ENCODE measurements at places on chromosomes 1 and 21.

DNA sequence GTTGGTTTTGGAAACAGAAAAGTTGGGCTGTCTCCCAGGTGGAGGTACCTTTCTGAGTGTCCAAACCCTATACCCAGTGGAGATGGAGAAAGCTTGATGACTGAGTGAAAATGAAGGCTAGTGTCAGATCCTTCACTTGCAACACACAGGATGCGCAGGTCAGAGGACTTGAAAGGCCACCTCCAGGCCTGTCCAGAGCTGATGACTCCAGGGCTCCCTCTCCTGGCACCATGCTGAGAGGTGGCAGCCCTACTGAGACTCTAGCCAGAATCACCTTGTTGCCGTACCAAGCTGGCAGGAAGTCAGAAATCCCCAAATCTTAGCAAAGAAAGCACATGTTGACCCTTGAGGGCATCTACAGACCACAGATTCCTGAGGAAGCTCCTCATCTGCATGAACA, 16.4 kb downstream of the KNCN start:
- peaks cover 36% of the 10 kb centered on the region for H3K27me3 ChIP-seq
- no peak overlapping the region for H3K4me3 ChIP-seq
- H3K27ac ChIP-seq = no peak overlapping the region
- H3K36me3 ChIP-seq = no peaks in the 10 kb centered on the region

GRCh38 chr1:11062965-11063401, 3.2 kb upstream of the SRM start:
- DNase-seq = no peak
- H3K4me3 ChIP-seq = no peak overlapping the region
- H3K27me3 ChIP-seq = no peaks in the 10 kb centered on the region
- no peaks in the 10 kb centered on the region for H3K36me3 ChIP-seq

DNA sequence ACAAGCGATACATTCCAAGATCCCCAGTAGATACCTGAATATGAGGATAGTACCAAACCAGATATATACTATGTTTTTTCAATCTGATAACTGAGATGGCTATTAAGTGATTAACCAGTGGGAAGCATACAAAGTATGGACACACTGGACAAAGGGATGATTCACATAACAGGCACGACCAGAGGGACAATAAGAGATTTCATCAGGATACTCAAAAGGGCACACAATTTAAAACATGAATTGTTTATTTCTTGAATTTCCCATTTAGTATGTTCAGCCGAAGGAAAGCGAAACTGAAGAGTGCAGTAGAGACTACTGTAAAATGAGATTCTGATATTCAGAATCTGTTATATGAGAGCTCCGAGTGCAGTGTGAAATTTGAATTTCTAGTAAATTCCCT, 10.6 kb downstream of the ZZZ3 start:
- H3K4me3 ChIP-seq = no peak overlapping the region
- H3K27me3 ChIP-seq = no peaks in the 10 kb centered on the region
- H3K36me3 ChIP-seq = no peaks in the 10 kb centered on the region

- no peak overlapping the region for H3K4me3 ChIP-seq
- no peak for DNase-seq
- H3K27ac ChIP-seq = no peak overlapping the region
- H3K36me3 ChIP-seq = no peaks in the 10 kb centered on the region
- H3K27me3 ChIP-seq = no peaks in the 10 kb centered on the region
- peaks cover 15% of the 10 kb centered on the region for H3K4me1 ChIP-seq
These were observed 67.5 kb upstream of the CD34 start for GRCh38 chr1:207978441-207978840.

- H3K4me1 ChIP-seq = peaks cover 16% of the 10 kb centered on the region
- no peak overlapping the region for H3K4me3 ChIP-seq
- H3K36me3 ChIP-seq = no peaks in the 10 kb centered on the region
- peaks cover 15% of the 10 kb centered on the region for H3K27me3 ChIP-seq
- H3K27ac ChIP-seq = no peak overlapping the region
- DNase-seq = peak; percentile 29
These were observed 30.3 kb upstream of the PLA2G2C start for GRCh38 chr1:20216574-20216973.

- H3K27ac ChIP-seq = no peak overlapping the region
- H3K27me3 ChIP-seq = no peaks in the 10 kb centered on the region
- no peak overlapping the region for H3K4me3 ChIP-seq
- H3K36me3 ChIP-seq = no peaks in the 10 kb centered on the region
- no peaks in the 10 kb centered on the region for H3K4me1 ChIP-seq
These were observed 43.0 kb upstream of the TARDBP start for GRCh38 chr1:10969267-10969970.

DNA sequence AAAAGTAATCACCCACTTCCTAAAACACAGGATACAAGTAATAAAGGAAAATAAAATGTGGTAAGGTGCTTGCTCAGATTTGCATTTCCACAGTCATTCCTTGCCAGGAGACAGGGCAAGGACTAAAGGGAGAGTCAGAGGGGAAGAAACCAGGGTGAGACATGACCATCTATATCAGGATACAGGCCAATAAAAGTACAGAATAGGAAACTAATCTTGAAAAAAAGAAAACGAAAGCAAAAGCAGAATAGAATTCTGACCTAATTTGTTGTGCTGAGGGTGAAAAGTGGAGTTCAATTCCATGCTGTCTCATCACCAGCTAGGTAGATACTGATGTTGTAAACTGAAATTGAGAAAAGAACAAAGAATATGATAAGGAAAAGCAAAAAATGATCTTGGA, 27.3 kb downstream of the JMJD4 start:
- H3K27me3 ChIP-seq = no peaks in the 10 kb centered on the region
- no peak for DNase-seq
- no peak overlapping the region for H3K27ac ChIP-seq
- H3K36me3 ChIP-seq = no peaks in the 10 kb centered on the region
- H3K4me1 ChIP-seq = no peaks in the 10 kb centered on the region

- H3K36me3 ChIP-seq = no peaks in the 10 kb centered on the region
- H3K27me3 ChIP-seq = peaks cover 14% of the 10 kb centered on the region
- H3K4me1 ChIP-seq = no peaks in the 10 kb centered on the region
- H3K27ac ChIP-seq = no peak overlapping the region
- no peak for DNase-seq
- H3K4me3 ChIP-seq = no peak overlapping the region
These were observed 16.8 kb upstream of the CNTN2 start for GRCh38 chr1:205026181-205026580.

DNA sequence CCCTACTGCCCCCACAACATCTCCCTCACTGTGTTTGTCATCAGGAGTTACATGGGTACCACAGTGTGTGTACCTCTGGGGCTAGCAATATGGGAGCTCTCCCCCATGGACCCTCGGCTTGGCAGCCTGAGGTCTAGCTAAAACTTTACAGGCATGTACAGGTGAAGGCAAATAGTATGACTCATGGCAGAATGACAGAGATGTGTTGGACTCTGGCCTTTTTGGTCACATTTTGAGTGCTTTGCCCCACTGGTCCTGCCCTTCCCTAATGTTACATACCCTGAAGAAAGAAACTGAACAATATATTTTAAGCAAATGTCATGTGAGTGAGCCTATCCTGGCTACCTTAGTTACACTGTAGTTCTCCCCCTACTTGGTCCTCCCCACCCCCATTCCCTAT, 124.0 kb downstream of the NGF start:
- no peak for DNase-seq
- H3K36me3 ChIP-seq = no peaks in the 10 kb centered on the region
- no peaks in the 10 kb centered on the region for H3K27me3 ChIP-seq
- no peak overlapping the region for H3K27ac ChIP-seq
- H3K4me3 ChIP-seq = no peak overlapping the region

- peaks cover 79% of the 10 kb centered on the region for H3K36me3 ChIP-seq
- H3K27me3 ChIP-seq = no peaks in the 10 kb centered on the region
- H3K27ac ChIP-seq = no peak overlapping the region
- no peak for DNase-seq
- no peak overlapping the region for H3K4me3 ChIP-seq
- no peaks in the 10 kb centered on the region for H3K4me1 ChIP-seq
These were observed 83.9 kb downstream of the USP24 start for GRCh38 chr1:55131218-55131617.

GRCh38 chr1:186519982-186520381, 59.1 kb upstream of the PDC start:
- DNase-seq = no peak
- H3K27me3 ChIP-seq = no peaks in the 10 kb centered on the region
- H3K4me1 ChIP-seq = no peaks in the 10 kb centered on the region
- no peak overlapping the region for H3K4me3 ChIP-seq
- no peaks in the 10 kb centered on the region for H3K36me3 ChIP-seq

GRCh38 chr1:169031566-169032224, 74.8 kb upstream of the ATP1B1 start:
- H3K4me1 ChIP-seq = no peaks in the 10 kb centered on the region
- no peak overlapping the region for H3K27ac ChIP-seq
- no peak for DNase-seq
- H3K27me3 ChIP-seq = no peaks in the 10 kb centered on the region
- H3K36me3 ChIP-seq = no peaks in the 10 kb centered on the region
- no peak overlapping the region for H3K4me3 ChIP-seq

- H3K36me3 ChIP-seq = no peaks in the 10 kb centered on the region
- no peak overlapping the region for H3K4me3 ChIP-seq
- H3K4me1 ChIP-seq = peaks cover 20% of the 10 kb centered on the region
- no peaks in the 10 kb centered on the region for H3K27me3 ChIP-seq
- DNase-seq = peak; percentile 51
- peak overlapping the region; percentile 21 for H3K27ac ChIP-seq
These were observed 2.4 kb upstream of the IBA57 start for GRCh38 chr1:228163007-228163753.

DNA sequence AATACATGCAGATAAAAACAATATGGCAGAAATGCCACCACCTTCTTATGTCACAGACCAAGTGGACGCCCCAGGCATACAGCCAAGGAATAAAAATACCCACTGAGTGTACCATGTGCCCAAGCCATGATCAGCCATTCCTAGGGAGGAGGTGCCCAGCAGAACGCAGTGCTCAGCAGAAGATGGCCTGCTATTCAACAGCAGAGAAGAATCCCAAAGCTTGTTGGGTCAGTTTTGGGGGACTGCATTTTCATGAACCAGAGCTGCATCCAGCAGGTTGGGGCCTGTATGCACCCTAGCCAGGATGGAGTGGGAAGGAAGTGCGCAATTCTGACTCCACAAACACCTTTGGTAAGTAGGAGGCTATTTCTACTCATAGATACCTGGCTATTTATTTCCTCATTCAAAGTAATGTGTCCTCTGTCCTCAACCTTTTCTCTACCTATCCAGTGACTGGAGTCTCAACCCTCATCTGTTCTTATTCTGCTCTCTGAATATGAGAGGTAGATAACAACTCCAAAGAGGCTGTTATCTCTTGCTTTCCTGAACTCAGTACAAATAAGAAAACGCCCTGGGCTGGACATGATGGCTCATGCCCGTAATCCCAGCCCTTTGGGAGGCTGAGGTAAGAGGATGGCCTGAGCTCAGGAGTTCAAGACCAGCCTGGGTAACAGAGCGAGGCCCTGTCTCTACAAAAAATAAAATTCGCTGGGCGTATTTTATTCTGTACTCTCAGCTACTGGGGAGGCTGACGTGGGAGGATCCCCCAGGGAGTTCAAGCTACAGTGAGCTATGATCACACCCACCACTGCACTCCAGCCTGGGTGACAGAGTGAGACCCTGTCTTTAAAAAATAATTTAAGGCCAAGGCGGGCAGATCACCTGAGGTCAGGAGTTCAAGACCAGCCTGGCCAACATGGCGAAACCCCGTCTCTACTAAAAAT, 2.5 kb upstream of the PLEKHM2 start:
- no peak for DNase-seq
- H3K4me1 ChIP-seq = peaks cover 46% of the 10 kb centered on the region
- peak overlapping the region; percentile 37 for H3K27ac ChIP-seq

DNA sequence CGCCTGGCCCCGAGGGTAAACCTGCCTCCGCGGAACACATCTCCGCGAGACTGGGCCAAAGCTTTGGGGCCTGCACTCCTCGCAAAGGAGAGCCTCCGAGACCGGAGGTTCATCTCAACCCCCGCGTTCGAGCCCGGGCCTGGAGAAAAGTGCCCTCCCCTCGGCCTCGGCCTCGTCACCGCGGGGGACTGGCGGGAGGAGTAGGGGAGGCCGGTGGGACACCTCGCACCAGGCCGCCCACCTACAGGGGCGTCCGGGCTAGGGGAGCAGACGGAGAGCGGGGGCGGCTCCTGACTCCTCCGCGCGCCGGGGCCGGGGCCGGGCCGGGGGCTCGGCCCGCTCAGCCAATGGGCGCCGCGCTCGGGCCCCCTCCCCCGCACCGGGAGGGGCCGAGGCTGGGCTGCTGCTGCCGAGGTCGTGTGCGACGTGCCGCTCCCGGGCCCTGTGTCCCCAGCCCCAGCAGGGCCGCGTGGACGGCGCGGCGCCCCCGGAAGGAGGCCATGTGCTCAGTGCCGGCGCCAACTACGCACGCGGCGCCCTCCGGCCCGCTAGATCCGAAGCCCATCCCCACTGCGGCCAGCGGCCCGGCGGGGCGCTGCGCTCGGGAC, 684 bp downstream of the SLC2A1 start:
- peak; percentile 62 for DNase-seq
- peaks cover 14% of the 10 kb centered on the region for H3K27me3 ChIP-seq
- peaks cover 21% of the 10 kb centered on the region for H3K4me1 ChIP-seq
- peak overlapping the region; percentile 80 for H3K4me3 ChIP-seq
